Germinal center (tissue), 1 donor: ENCODE measurements at places on chromosomes 6 and 20.

- peak; percentile 40 for DNase-seq
Measured at GRCh38 chr6:113936093-113936934, 34.6 kb downstream of the HDAC2 start.

GRCh38 chr20:13259921-13260320 lies 38.8 kb downstream of the ISM1 start:
- no peak for DNase-seq

DNA sequence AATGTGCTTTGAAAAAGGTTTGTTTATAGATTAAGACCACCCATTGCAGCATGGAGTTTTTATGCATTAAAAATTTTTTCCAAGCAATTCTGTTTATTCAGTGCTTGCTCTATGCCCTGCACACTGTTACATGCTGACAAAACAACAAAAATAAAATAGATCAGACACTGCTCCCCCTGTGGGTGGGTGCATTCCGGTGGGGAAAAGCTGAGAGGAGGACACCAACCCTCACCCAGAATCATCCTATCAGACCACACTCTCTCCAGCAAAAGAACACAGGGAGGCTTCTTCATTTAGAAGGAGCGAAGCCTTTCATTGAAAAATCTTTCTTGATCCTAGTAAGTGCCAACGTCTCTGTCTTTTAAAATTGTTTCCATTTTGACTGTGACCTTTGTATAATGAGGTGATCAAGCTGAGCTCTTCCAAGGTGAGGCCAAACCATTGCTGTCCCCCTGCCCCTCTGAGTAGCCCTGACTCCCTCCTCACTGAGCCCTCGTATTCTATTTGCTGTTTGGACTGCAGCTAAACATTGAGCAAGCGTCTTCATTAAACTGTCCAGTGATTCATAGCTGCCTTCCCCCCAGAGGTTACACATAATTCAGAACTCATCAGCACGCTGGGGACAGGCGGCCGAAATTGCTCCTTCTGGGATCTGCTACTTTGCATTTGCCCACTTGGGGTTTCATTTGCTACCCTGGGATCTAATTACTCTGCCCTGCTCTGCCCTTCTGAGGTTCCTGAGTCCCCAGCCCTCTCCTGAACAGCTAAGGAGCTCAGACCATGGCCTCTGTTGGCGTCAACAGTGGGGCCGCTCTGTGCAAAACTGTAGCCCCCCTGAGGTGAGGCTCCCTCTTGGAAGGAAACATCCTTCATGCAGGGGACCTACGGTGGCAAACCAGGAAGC lies 102.4 kb downstream of the F13A1 start:
- DNase-seq: no peak

GRCh38 chr6:147109707-147110106 lies 94.5 kb upstream of the STXBP5 start:
- no peak for DNase-seq

DNA sequence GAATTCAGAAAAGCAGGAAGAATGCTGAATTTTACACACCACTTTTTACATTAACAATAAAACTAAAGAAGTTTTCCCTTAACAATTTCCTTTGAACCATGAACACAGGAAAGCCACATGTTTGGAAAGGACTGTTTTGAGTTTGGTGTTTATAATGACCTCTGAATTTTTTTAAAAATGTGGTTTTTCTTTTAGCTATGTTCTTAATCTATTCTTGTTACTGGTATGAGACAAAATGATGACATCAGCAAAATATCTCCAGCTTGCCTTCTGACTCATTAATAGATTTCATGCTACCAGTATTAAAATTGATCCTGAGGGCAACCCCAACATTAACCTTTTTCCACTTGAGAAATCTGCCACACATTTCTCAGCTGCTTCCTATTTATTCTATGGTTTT lies 217.5 kb upstream of the THEMIS start:
- no peak for DNase-seq
